Hepatocyte (in vitro differentiated cells): ENCODE measurements at places on chromosomes 3 and 15. TPM values are rescaled to one million over a fixed set of nuclear protein-coding genes. Genes with fewer than 3 reads are reported as not detected.
A peak's percentile ranks its signal among the peaks of the same experiment; 100 is the strongest.

GRCh38 chr3:195760345-195761122 is 39.8 kb downstream of the MUC20 start:
- H3K4me1 ChIP-seq: no peaks in the 10 kb centered on the region
- H3K4me3 ChIP-seq: no peak overlapping the region
- no peaks in the 10 kb centered on the region for H3K27me3 ChIP-seq
- H3K27ac ChIP-seq: no peak overlapping the region
- no peaks in the 10 kb centered on the region for H3K36me3 ChIP-seq

DNA sequence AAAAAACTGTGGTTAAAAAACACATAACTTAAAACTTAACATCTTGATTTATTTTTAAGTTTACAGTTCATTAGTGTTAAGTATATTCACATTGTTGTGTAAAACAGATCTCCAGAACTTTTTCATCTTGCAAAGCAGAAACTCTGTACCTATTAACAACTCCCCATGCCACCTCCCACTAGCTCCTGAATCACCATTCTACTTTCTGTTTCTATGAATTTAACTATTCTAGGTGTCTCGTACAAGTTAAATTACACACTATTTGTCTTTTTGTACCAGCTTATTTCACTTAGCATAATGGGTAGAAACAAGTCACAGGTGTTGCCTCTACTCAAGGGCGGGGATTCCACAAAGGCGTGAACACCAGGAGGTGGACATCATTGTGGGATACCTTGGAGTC is 43.2 kb downstream of the CRTC3 start:
- H3K27me3 ChIP-seq: no peaks in the 10 kb centered on the region
- no peaks in the 10 kb centered on the region for H3K36me3 ChIP-seq
- no peaks in the 10 kb centered on the region for H3K4me1 ChIP-seq
- H3K27ac ChIP-seq: no peak overlapping the region
- H3K4me3 ChIP-seq: no peak overlapping the region

SMCO1 gene
- polyA plus RNA-seq: not detected in 2 replicates

- H3K27me3 ChIP-seq: no peaks in the 10 kb centered on the region
- no peak overlapping the region for H3K4me3 ChIP-seq
- no peak for DNase-seq
- no peaks in the 10 kb centered on the region for H3K36me3 ChIP-seq
Measured at GRCh38 chr15:41949401-41950126, 22.8 kb downstream of the EHD4 start.

- H3K4me1 ChIP-seq: no peaks in the 10 kb centered on the region
- H3K27ac ChIP-seq: no peak overlapping the region
- no peaks in the 10 kb centered on the region for H3K36me3 ChIP-seq
- peaks cover 3% of the 10 kb centered on the region for H3K27me3 ChIP-seq
- H3K4me3 ChIP-seq: no peak overlapping the region
- peak; percentile 48 for DNase-seq
Measured at GRCh38 chr3:186849374-186849975, 7.0 kb downstream of the ADIPOQ start.

ERICH6 gene
- polyA plus RNA-seq: 0.61 TPM in 1 of 2 replicates, not detected in the other

GRCh38 chr3:152557302-152557999 is 277.5 kb upstream of the P2RY1 start:
- peak overlapping the region; percentile 75 for H3K27ac ChIP-seq
- DNase-seq: no peak
- H3K36me3 ChIP-seq: no peaks in the 10 kb centered on the region
- H3K4me1 ChIP-seq: peaks cover 10% of the 10 kb centered on the region

- H3K27ac ChIP-seq: no peak overlapping the region
- H3K27me3 ChIP-seq: no peaks in the 10 kb centered on the region
- DNase-seq: no peak
- no peak overlapping the region for H3K4me3 ChIP-seq
- no peaks in the 10 kb centered on the region for H3K36me3 ChIP-seq
Measured at GRCh38 chr15:66919421-66919820, 146.0 kb upstream of the SMAD3 start.
